ENCODE measurements at places on chromosomes 12 and 14. TPM values are rescaled to one million over a fixed set of nuclear protein-coding genes. Genes with fewer than 3 reads are reported as not detected.

GRCh38 chr12:76680940-76681339 lies 83.0 kb upstream of the ZDHHC17 start:
- no peak for DNase-seq

DNA sequence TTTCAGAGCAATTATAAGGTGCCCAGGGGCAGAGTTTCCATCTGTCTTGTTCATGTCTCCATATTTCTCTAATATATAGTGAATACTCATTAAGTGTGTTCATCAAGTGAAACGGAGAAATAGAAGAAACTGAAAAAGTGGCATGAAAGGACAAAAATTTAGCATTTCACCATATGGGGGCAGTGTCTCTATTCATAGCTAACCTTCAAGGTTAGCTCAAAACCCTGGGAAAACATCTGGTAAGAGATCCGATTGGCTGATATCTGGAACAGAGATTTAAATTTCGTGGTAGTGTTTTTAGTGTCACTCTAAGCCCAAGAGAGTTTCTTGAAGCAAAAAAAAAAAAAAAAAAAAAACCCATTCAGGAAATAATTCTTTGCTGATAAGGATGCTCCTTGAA lies 367.5 kb downstream of the DAD1 start:
- DNase-seq: no peak

GRCh38 chr12:74918291-74918690 lies 291.3 kb downstream of the KCNC2 start:
- DNase-seq: no peak

DNA sequence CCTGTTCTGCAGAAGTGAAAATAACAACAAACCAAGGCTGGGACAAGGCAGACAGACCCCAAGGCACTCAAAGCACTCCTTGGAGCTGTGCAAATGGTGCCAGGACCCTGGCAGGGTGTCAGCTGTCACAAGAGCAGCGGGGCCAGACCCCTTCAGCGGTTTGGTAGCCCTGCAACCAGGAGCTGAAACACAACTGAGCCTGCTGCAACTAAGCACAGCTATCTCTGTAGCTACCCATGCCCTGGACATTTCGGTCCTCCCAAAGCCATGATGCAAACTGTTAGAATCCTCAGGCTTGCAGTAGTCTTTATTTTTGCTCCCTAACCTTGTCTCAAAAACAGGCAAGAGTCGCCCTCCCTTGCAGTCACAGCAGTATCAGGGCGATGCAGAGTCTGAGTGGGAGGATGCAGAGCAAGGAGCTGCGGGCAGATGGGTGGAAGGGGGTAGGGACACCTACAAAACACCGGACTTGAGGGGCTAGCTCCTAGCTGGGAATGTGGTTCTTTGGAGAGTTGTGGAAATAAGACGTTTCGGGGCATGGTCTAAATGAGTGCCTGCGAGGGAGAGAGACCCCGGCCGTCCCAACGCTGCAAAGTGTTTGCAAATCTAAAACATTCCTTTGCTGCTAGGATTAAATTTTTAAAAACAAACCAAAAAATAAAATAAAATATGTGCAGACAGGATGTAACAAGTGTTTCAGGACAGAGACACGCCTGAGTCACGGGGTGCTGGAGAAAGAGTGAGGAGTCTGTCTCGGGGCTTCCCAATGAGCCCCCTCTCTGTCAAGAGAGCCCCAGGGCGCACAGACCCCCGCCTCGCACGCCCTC lies 1.0 kb downstream of the NUAK1 start:
- DNase-seq: no peak

DNA sequence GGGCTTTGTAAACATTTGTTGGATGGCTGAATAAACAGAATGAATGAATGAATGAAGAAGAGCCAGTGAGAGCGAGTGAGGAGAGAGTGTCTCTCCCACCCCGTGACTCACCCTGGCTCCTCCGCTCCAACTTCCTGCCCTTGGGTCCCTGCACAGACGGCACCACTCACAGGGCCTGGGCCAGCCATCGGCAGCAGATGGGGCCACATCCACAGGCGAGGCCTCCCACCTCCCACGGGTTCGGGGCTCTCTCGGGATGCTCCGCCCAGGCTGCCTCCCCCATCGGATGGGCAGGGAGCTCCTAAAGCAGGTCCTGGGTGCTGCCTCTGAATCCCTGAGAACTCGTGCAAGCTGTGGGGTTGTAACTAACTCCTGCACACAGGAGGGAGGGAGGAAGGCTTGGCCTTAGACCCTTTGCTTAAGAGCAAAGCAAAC lies 41.3 kb downstream of the CCNK start:
- no peak for DNase-seq

- DNase-seq: no peak
These were observed 178.0 kb upstream of the E2F7 start for GRCh38 chr12:77243345-77243744.

The ZNF664 gene
- total RNA-seq: 74.6 TPM

The CCDC60 gene
- not detected for total RNA-seq

The DRAM1 gene
- total RNA-seq: 21.6 TPM

All from sciatic nerve (tissue), 2 donors.